Inflammatory macrophage treated with lipopolysaccharide for 1 hour (primary cell): ENCODE measurements at places on chromosomes 11 and 22.
A peak's percentile ranks its signal among the peaks of the same experiment; 100 is the strongest.

DNA sequence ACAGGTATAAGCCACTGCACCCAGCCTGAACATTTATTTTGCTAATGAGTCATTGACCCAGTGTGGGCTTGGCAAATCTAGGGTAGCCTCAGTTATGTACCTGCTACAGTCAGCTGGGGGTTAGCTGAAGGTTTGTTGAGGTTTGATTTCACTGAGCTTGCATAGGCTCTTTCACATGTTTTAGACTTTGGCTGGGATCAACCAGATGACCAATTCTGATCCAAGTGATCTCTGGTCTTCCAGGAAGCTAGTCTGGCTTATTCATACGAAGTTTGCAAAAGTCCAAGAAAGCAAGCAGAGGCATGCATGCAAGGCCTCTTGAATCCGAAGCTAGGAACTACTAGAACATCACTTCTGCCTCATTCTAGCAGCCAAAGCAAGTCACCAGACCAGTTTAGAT, 21.0 kb downstream of the SERPING1 start:
- DNase-seq = no peak

DNA sequence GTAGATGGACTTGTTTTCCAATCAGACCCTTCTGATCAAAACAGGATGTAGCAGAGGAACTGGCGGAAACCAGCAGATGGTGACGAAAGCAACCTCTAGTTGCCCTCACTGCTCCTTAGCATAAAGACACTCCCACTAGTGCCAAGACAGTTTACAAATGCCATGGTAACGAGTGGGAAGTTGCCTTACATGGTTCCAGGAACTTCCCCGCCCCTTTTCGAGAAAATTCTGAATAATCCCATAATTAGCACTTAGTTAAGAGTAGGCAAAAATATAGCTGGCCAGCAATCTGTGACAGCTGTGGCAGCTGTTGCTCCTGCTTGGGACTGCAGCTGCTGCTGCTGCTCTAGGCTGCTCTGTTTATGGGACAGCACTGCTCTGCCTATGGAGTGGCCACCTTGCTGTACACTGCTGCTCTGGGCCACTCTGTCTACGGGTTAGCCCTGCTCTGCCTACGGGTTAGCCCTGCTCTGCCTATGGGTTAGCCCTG, 33.4 kb upstream of the SORL1 start:
- DNase-seq = peak; percentile 92

DNA sequence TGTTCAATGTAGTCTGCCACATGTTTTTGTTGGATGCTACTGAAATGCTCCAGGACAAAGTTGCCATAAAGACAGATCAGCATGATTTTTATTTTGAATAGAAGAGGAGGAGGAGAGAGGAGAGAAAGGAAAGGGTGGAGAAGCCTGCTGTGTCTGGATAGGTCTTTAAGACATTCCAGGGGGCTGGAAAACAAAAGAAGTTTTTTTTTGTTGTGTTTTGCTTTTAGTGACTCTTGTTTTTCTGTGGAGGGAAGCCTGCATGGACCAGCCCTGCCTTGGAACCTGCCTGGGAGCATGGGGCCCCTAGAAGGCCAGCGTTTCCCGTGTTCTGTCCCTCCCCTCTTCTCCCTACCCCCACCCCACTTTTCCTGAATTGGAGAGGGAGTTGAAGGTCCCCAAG, 2.3 kb downstream of the TSPAN18 start:
- no peak for DNase-seq

DNA sequence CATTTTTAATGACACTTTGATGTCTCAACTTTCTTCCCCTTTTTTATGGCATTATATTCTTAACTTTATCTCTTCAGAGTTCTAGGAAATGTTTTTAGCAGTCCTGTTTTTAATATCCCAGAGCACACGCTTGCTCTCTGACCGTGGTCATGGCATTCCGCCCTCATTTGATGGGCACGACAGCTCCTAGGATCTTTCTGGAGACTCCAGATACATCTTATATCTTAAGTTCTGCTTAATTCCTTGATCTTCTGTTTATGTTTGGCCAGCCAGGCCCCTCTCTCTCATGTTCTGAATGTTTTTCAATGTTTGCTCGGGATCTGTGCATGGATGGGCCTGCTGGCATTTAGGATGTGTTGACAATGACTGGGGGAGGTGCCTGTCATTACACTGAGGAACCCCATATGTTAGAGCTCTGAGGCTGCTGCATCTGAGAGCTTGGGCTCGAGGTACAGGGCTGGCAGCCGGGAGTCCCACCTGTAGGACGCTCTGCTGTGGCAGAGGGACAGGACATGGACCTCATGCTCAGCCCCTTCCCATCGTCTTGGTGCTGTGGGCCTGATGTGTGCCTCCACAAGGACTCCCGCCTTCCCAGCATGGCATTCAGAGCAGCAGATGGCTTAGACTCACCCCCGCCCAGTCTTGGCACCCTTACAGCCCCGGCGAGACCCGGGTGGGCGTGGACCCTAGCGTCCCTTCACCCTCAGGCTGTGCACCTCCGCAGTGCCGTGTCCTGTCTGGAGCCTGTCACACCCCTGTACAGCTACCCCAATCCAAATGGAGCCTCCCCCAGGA, 75.0 kb downstream of the CDKN1C start:
- DNase-seq = no peak

GRCh38 chr22:22558972-22559603, at the start of gene PRAME:
Gene PRAME (minus strand): TSS chr22:22559265. CDS start chr22:22556832, 2,433 bp downstream.
- peak; percentile 66 for DNase-seq

DNA sequence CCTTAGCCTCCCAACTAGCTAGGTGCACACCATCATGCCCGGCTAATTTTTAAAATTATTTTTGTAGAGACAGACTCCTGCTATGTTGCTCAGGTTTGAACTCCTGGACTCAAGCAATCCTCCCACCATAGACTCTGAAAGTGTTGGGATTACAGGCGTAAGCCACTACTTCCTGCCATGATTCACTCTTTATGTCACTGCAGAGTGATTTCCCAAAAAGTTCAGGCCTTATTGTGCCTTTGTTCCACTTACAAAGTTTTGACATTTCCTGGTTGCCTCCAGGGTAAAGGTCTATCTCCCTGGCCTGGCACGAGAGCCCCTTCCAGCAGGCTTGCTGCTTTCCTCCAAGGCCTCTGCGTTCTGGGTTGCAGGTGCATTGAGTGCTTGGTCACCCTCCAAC, 44.6 kb upstream of the RIC3 start:
- peak; percentile 64 for DNase-seq
